ENCODE measurements at places on chromosomes 12 and 14.
A peak's percentile ranks its signal among the peaks of the same experiment; 100 is the strongest.

DNA sequence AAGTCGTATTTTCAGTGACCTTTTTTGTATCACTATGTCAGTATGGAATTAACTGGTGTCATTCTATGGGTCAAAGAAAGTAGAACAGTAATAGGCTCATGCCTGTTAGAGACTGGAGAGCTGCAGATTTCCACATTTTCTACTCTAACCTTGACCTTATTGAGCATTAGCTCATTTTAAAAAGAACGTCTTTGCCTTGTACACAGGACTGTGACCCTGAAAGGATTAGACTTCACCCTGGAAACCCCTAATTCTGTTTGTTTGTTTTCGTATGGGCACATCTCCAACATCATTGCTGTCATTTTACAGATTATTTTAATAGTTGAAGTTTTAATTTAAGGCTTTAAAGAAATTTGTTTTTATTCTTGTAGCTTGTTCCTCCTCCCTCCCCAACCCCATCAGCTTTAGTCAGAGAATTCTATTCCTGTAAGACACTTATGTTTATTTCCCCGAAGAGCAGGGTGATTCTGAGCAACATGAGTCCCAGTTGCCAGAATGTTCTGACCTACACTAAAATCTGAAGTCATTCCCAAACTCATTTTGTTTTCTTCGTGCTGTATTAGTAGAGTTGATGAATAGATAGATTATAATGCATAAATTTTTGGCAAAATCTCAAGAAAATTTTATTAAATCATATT, 451.3 kb downstream of the FOXG1 start:
- no peak for DNase-seq

GRCh38 chr12:108649126-108649525, 15.4 kb upstream of the SELPLG start:
- no peak for DNase-seq

GRCh38 chr14:102418853-102419240, 56.1 kb downstream of the TECPR2 start:
- no peak for DNase-seq

- DNase-seq = no peak
Measured at GRCh38 chr12:94386422-94386821, 73.2 kb downstream of the CEP83 start.

GRCh38 chr12:92648242-92649031, 54.4 kb upstream of the PLEKHG7 start:
- DNase-seq = no peak

- no peak for DNase-seq
Measured at GRCh38 chr12:39028382-39028781, 123.0 kb upstream of the CPNE8 start.

- DNase-seq = no peak
Measured at GRCh38 chr14:96077983-96078624, 38.9 kb downstream of the C14orf132 start.

DNA sequence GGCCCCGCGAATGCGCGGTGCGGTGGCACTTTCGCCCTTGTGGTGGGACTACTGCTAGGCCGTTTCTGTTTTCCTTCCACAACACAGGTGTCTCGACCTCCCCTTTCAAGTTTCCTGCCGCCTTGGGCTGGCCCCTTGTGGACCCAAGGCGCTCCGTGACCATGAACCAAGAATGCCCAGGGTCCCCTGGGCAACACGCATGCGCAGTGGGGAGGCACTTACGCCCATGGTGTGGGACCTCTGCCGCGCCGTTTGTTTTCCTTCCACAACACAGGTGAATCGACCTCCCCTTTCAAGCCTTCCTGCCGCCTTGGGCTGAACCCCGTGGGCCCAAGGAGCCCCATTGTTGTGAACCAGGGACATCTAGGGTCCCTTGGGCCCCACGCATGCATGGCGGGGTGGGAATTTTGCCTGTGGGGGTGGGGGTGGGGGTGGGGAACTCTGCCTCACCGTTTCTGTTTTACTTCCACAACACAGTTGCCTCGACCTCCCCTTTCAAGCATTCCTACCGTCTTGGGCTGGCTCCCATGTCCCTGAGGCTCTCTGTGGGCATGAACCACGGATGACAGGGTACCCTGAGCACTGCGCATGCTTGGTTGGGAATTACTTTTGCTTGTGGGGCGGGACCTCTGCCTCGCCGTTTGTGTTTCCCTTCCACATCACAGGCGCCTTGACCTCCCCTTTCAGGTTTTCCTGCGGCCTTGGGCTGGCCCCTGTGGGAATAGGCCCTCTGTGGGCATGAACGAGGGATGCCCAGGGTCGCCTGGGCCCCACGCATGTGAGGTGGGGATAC, 355.1 kb downstream of the ALG10 start:
- DNase-seq = no peak

DNA sequence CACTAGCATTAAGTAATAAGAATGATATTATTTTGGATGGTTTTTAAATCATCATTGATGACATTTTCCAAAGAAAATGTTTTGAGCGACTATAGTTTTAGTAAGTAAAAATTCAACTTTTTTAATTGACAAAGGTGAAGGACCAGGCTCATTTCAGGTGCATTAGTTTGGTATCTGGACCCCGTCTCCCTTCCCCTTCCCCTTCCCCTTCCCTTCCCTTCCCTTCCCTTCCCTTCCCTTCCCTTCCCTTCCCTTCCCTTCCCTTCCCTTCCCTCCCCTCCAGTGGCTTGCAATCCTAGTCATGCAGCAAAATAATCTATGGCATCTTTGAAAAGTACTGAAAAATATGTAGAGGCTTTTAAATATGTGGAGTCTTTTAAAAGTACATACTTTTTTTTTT, 13.0 kb upstream of the SSPN start:
- no peak for DNase-seq

GRCh38 chr12:1509413-1510052, 84.8 kb downstream of the FBXL14 start:
- no peak for DNase-seq

DNA sequence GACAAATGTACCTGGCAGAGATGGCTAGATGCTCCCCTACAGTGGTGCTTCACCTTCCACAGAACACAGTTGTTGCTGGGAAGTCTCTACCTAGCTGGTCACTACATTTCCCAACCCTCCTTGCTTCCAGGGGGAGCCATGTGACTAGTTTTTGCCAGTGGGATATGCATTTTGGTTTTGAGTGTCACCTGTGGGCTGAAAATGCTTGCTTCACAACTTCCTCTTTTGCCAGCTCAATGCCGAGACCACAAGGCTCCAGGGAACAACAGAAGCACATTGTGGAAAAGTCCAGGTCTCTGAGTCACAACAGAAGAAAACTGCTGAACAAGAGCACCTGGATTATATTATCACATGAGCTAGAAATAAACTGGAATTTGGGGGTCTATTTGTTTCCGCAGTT, 48.5 kb upstream of the ARHGAP5 start:
- DNase-seq = peak; percentile 49

- no peak for DNase-seq
Measured at GRCh38 chr14:97033556-97034081, 236.4 kb downstream of the VRK1 start.

DNA sequence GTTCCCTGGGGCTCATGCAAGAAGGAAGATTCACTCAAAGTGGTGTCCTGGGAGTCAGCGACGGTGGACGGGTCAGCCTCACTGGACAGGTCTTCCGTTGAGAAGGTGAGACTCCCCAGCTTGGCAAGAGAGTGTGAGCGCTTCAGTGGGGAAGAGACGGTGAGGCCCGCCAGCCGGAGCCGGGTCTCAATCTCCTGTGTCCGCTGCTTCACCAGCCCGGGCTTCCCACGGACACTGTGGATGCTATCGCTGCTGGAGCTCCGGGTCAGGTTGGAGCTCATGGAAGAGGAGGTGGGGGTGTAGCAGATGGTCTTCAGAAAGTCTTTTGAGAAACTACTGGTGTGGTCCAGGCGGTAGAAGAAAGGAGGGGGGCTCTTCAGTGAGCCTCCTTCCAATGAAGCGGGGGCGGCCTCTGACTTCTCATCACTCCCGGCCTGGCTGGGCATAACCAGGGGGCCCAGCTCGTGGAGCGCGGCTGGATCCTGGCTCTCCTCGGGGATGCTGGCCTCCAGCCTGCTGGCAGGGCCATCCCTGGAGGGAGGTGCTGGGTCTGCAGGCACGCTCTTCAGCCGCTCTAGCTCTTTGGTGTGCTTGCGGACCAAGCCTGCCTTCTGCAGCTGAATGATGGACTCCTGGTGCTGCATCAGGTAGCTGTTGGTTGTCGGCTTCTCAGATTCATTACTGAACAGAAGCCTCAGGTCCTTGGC, 56.9 kb upstream of the CORO1C start:
- DNase-seq = no peak

- no peak for DNase-seq
Measured at GRCh38 chr14:90177539-90178189, 78.7 kb upstream of the PSMC1 start.

DNA sequence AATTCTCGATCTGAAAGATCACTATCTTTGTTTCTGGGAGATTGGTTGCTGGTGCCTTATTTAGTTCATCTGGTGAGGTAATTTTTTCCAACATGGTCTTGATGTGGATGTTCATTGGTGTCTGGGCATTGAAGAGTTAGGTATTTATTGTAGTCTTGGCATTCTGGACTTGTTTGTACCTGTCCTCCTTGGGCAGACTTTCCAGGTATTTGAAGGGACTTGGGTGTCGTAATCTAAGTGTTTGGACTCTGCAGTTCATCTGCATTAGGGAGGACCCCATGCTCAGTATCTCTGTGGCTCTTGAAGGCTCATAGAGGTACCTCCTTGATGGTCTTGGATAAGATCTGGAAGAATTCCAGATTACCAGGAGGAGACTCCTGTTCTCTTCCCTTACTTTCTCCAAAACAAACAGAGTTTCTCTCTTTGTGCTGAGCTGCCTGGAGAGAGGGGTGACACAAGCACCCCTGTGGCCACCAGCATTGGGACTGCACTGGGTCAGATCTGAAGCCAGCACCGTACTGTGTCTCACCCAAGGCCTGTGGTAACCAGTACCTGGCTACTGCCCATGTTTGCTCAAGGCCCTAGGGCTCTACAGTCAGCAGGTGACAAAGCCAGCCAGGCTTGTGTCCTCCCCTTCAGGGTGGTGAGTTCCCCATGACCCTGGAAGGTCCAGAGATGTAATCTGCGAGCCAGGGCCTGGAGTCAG, 5.3 kb downstream of the A2ML1 start:
- no peak for DNase-seq

GRCh38 chr12:124175704-124176103, 119.2 kb upstream of the RFLNA start:
- DNase-seq = no peak

DNA sequence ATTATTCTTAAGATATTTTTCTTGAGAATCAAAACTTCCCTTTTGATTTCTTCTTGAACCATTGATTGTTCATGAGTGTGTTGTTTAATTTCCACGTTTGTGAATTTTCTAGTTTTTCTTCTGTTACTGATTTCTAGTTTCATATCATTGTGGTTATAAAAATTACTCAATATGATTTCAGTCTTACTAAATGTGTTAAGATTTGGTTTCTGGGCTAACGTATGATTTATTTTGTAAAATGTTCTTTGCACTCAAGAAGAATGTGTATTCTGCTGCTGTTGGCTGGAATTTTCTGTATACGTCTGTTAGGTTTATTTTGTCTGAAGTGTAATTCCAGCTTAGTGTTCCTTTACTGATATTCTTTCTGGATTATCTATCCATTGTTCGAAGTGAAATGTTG, 24.7 kb downstream of the TRMT5 start:
- no peak for DNase-seq

GRCh38 chr14:23347406-23348296, 5.0 kb downstream of the SLC22A17 start:
- no peak for DNase-seq

DNA sequence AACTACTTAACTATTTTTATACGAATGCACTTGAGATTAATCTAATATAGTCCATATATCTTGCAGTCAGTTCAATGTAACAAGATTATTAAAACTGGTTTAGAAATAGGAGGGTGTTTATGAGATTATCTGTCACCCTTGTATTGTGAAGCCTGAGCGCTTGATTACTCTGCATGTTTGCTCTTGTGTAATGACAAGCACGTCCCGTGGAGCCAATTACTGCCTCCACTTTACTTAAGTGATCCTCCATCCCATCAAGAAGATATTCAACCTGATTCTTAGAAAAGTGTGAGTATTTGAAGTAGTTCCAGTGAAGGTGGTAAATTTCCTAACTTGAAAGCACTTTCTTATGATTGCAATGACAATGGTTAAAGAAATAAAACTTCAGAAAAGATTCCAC, 415.2 kb upstream of the GARIN6 start:
- DNase-seq = no peak

DNA sequence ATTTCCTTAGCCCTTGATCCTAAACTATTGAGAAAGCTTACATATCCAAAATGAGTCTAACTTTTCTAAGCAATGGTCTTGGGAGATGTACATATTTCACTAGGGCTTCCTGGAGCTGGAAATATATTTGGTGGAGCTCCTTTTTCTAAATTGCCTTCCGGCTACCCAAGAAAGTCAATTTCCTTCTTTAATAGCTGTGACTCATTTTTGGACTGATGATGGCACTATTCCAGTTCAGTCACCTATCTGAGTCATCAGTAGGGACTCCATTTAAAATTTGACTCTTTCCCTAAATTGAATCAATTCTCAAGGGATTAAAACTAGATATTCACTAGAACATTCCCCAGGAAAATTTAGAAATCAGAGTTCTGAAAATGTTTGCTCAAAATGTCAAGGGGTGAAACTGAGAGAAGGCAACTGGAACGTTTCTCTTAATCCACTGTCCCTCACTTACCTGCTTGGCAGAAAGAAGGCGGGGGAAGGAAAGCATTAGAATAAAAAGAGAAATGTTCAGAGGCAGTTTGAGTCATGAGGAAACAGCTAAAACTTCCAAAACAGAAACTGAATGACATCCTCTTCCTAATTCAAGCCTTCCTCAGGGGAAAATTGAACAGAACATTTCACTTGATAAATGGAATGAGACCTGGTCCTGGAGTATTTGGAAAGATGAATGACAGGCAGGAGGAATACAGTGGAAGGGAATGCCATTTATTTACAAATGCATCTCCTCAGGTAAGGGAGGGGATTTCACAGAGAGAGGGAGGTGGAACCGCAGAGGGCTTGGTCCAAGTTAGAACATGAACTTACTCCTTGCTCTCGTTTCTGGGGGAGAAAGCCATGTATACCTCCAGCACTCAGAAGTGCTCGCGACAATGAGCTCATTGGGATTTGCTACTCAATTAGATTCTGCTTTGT, 91.2 kb downstream of the RGS6 start:
- peak; percentile 81 for DNase-seq

DNA sequence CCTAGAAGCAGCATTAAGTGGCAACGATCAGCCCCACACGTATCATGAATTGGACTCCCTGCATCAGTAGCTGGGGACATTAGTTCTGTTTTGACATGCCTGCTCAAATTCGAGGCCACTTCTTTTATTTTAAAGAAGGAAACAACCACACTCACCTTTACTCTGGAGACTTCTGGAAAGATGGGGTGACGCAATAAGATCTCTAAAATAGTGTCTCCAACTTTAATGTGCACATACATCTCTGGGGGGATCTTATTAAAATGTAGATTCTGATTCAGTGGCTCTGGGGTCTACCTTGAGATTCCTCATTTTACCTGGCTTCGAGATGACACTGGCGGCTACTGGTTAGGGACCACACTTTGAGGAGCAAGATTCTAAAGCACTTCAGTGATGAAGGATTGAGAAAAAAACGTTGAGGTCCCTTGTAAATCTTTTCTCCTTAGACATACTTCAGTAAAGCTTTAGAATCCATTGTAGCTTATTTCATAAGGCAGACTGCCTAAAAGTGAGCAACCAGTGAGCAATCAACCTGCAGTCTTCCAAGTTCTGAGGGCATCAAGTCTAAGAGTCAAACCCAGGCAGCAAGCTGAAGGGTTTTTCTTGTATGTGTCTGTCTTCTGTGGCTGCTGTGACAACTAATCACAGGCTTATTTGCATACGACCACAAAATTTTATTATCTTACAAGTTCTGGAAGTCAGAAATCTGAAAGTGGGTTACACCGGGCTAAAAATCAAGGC, 718.6 kb upstream of the TBX3 start:
- DNase-seq = no peak

GRCh38 chr12:116432314-116432750, 126.8 kb upstream of the MAP1LC3B2 start:
- DNase-seq = no peak
